Stimulated activated CD8-positive, alpha-beta memory T cell treated with anti-CD3 and anti-CD28 coated beads, Interleukin-15, amount 100 ng/mL, for 48 hours (primary cell): ENCODE measurements at places on chromosomes 6 and 20.

DNA sequence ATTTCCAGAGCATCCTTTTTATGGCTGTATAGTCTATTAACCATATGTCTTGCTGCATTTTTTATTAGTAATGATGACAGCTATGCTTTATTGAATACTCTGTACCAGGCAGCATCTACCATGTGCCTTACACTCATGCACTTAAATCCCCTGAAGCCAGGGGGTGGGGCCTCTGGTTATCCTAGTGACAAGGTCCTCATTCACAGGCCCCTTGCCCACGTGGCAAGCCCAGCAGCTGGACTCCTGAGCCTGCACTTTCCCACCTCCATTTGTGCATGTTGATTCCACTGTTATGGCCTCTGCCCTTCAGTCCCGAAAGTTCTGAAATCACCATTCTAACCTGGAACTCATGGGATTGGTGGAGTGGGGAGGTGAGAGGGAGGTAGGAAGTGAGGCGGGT is 22.3 kb downstream of the ACTR5 start:
- no peak for DNase-seq

- DNase-seq: no peak
Observed at GRCh38 chr6:150684161-150684560, 84.5 kb downstream of the PLEKHG1 start.

- no peak for DNase-seq
Observed at GRCh38 chr20:10665791-10666190, 8.0 kb downstream of the JAG1 start.

GRCh38 chr6:149545258-149545753 is 537 bp downstream of the PPIL4 start:
- DNase-seq: peak; percentile 22

- peak; percentile 54 for DNase-seq
Observed at GRCh38 chr20:59087829-59088433, 45.3 kb upstream of the PRELID3B start.

DNA sequence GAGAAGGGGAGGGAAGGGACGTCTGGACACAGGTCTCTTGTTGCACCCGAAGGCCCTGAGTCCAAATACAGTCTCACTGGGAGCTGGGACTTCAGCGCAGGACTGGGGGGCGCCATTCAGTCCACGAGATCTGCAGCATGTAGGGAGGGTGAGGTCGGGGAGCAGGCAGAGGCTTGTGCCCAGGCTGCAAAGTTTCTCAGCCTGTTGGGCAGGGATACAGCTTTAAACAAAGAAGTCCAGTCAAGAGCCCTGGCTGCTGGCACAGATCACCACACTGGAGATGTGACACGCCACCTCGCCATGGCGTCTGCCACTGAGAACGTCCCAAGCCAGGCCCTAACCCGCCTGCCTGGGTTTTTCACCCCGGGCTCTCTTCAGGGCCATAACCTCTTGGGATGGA is 256.6 kb downstream of the DLL1 start:
- DNase-seq: no peak

DNA sequence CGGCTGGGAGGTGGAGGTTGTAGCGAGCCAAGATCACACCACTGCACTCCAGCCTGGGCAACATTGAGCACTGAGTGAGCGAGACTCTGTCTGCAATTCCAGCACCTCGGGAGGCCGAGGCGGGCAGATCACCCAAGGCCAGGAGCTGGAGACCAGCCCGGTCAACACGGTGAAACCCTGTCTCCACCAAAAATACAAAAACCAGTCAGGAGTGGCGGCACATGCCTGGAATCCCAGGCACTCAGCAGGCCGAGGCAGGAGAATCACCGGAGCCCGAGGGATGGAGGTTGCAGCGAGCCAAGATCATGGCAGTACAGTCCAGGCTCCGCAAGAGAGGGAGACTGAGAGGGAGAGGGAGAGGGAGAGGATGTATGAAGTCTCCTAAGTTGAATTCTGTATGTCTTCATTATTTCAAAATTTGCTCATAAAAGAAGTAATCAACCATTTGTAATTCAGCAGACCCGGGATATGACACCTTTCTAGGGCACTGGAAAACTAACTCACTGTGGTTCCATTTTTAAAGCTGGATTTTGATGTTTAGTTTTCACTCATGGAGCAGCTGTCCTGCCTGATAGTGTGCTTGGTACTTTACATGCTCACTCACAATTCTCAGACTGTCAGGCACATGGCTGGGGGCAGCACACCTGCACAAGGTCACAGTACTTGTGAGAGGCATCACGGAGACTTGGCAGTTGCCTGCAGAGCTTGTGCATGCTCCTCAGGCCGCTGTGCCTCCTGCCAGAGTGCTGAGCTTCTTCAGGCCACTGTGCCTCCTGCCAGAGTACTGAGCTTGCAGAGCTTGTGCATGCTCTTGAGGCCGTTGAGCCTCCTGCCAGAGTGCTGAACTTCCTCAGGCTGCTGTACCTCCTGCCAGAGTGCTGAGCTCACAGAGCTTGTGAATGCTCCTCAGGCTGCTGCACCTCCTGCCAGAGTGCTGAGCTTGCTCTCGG is 106.2 kb downstream of the ERMARD start:
- DNase-seq: no peak

DNA sequence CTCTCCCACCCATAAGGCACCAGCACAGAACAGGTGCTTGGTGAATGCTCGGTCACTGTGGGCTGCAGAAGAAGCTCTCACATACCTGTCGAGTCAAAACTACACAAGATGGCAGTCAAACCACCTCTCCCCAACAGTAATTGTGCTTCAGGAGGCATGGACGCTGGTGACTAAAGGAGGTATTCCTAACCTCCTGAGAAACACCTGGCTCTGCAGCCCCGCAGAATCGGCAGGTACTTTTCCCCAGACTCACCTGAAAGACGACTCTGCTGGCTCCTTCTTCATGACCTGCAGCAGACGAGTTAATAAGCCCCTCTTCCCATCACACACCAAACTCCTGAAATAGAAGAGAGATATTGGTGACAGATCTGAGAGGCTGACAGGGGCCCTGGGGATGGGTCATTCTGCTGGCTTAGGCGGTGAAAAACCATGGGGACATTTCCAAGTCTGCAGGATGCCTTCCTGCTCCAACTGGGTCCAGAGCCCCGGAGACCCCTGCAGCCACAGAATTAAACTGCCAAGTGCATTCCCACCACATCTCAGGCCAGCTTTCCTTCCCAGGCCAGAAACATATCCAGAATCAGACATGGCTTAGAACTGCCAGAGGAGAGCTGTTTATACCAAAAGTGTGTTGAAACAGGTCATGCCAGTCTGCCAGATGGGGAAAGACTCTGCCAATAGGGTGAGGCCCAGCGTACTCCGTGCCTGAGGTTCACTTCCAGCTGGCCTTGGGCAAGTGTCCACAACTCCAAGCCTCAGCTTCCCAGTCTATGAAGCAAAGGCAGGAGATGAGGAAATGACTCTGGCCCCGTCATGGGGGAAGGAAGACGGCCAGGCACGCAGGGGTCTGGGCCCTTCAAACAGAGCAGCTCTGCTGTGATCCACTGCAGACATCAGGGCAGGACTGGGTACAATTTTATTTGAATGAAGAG is 53.0 kb downstream of the MYH7B start:
- no peak for DNase-seq
